ENCODE measurements at places on chromosomes 3 and 15.

- no peak for DNase-seq
Measured at GRCh38 chr3:10423171-10423882, 82.1 kb downstream of the ATP2B2 start.

DNA sequence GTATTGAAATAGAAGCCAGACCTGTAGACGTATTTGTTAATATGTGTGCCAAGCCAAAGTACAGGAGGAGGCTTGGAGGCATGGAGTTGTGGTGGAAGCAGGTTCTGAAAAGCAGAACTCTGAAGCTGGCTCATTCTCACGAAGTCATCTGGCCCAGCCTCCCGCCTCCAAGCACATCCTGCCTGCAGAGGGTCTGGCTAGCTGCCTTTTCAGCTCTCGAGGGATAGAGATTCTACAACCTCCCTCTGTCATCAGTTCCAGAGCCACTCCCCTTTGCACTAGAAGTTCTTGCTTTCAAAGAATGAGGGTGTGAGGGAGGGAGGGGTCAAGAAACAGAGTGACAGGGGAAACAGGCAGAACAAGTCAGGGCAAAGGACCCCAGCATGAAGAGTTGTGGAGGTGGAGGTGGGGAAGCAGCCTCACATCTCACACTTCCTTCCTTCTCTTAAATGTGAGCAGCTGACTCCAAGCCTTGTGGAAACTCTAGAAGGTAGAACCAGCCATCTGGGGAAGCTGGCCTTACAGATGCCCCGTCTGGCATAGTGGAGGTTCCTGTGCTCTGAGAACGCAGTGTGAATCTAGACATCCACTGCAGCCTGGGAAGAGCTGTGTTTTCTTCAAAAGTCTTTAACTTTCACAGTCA, 95.3 kb downstream of the SLC49A4 start:
- DNase-seq = peak; percentile 72

- DNase-seq = no peak
Measured at GRCh38 chr15:69316291-69316690, 17.6 kb downstream of the PAQR5 start.

DNA sequence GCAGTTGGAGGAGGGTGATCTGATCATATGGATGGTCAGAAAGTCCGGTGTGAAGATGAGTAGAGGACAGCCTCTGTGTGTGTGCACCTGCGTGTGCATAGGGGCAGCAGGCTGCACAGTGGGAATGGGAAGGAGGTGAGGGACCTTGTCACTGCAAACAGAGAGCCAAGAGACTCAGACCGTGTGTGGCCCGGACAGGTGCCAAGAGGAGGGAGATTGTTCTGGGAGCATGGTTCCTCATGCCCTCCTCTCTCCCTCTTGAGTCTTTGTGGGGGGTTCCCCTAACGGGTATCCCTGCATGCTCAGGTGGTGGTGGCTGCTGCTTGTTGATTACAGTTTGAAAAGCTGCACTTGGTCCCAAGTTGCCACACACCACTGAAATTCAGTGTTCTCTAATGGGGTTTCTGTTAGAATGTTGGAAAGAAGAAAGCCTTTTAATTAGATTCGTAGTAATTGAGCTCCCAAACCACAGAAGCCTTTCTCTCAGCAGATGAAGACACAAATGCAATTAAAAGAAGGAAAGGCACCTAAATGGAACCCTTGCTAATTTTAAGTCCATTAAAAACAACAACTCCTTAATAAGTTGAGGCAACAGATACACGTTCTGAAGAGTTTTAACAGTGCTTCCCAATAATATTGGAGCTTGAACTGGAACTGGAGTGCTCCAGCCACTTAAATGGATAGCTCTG, 68.9 kb downstream of the CHRNA7 start:
- DNase-seq = no peak

DNA sequence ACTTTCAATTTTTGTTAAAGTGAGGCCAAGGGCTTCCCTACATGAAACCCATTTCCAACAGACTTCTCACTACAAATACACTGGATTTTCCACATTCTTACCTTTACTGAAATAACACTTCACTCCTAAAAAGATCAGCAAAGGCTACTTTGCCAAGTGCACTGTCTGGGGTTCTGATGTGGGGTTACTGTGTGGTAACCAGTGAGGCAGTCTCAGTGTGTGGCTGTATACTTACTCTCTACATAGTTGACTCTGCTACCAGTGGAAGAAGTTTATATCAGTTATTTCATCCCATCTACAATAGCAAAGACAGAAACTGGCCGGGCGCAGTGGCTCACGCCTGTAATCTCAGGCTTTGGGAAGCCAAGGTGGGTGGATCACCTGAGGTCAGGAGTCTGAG, 5.6 kb downstream of the WDR82 start:
- no peak for DNase-seq

All from fibroblast of upper back skin (primary cell).